ENCODE measurements at places on chromosomes 5 and 9. TPM values are rescaled to one million over a fixed set of nuclear protein-coding genes. Genes with fewer than 3 reads are reported as not detected.

Gene ZNF474
- not detected for total RNA-seq

Gene CDC20B
- total RNA-seq: 0.07 TPM

Gene BRD3
- 14.9 TPM for total RNA-seq

Gene SMIM33
- not detected for total RNA-seq

Gene RGS3
- 65.8 TPM for total RNA-seq

Gene LMX1B
- 1.8 TPM for total RNA-seq

Gene IFNA2
- total RNA-seq: not detected

Gene DCANP1
- total RNA-seq: not detected

Gene SMIM27
- total RNA-seq: 3.1 TPM

Gene STK10
- total RNA-seq: 13.2 TPM

Gene TMEFF1
- 16.3 TPM for total RNA-seq

Gene DBH
- 0.02 TPM for total RNA-seq

Gene TMOD1
- 0.81 TPM for total RNA-seq

Gene STKLD1
- total RNA-seq: 0.91 TPM

Gene BHMT
- not detected for total RNA-seq

Gene CWC27
- 33.4 TPM for total RNA-seq

Gene ADAMTS6
- total RNA-seq: 21.1 TPM

Gene LRRC19
- not detected for total RNA-seq

Gene AGXT2
- total RNA-seq: not detected

Gene HTR1A
- total RNA-seq: not detected

Gene ZNF462
- total RNA-seq: 13.0 TPM

Gene DOK3
- 1.7 TPM for total RNA-seq

Gene RNF183
- total RNA-seq: not detected

Gene CD72
- 0.12 TPM for total RNA-seq

Gene C9orf153
- total RNA-seq: not detected

Gene ELOVL7
- total RNA-seq: 8.2 TPM

Gene TPM2
- 423 TPM for total RNA-seq
